ENCODE measurements at places on chromosomes 2 and 18.

- DNase-seq: no peak
These were observed 13.1 kb downstream of the CLEC4F start for GRCh38 chr2:70807102-70807827.

- no peak for DNase-seq
These were observed 242.8 kb upstream of the RBMS1 start for GRCh38 chr2:160736148-160737028.

- DNase-seq: no peak
These were observed 23.9 kb upstream of the GPR155 start for GRCh38 chr2:174510583-174511189.

- DNase-seq: no peak
These were observed 39.6 kb upstream of the SCN1A start for GRCh38 chr2:166167449-166167848.

GRCh38 chr2:97011977-97012569, 25.7 kb upstream of the FAM178B start:
- DNase-seq: no peak

DNA sequence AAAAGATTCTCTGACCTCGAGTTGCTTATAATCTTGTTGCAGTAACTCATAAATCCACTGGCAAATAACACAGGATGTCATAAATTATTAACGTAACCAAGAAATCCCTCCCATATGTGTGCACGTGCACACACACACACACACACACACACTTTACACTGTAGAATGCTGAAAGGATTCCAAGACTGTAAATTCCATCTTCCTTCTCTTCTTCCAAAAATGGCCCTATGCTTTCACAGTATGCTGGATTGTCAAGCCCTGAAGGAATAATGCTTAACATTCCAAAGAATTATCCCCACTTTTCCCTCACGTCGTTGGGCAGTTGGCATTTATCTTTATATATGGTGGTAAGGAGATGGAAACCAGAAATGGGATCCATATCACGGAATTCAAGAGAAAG, 117.5 kb upstream of the CRIM1 start:
- DNase-seq: no peak

- no peak for DNase-seq
These were observed 75.7 kb downstream of the RNF152 start for GRCh38 chr18:61817086-61817485.

GRCh38 chr2:177059293-177059692, 153.3 kb upstream of the HNRNPA3 start:
- no peak for DNase-seq

DNA sequence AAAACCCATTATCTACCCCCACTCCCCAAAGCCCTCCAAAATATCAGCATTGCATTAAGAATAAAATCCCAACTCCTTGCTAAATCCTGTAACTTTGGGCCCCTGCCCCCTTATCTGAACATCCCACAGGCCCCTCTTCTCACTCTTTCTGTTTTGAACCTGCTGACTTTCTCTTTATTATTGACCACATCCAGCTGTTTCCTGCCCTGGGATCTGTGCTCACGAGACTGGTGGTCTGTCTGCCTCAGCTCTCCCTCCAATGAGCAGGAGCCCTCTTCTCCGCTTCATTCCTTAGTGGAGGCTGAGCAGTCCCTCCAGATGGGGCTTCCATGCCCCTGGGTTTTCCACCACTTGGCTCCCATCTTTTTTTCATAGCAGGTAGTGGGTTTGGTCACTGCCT, 116.9 kb downstream of the ACKR3 start:
- DNase-seq: no peak

- DNase-seq: no peak
These were observed 86.7 kb downstream of the LDLRAD4 start for GRCh38 chr18:13305301-13305700.

DNA sequence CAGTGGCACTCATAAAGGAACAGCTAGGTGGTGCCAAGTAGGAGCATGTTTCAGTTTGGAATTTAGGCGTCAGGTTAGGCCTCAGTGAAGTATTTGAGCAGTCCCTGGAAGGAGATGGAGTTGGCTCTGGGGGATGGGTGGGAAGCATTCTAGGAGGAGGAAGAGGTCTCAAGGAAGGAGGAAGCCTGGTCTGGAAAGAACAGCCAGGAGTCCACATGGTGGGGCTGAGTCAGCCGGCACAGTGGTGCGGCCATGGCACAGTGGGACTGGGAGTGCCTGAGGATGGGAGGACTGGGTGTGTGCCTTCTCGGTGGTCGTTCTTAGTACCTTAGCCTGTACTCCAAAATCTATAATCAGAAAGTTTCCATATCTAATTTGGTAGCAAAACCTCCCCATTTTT, 373.3 kb downstream of the PTPRM start:
- DNase-seq: no peak

DNA sequence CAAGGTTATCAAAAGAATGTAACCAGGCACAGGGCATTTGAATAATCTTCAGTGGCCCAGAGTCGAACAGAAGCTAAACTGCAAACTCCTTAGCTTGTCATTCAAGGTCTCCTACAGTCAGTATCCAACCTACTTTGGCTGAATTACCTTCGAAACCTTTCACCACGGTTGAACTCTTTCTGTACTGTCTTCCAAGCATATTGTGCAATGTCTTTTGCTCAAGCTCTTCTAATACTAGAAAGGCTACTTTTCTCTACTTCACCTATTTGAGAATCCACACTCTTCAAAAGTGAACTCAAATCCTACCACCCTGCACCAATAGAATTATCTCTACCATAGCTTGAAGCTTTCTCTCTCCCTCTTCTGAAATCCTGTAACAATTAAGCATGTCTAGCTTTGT, 142.9 kb downstream of the NR4A2 start:
- DNase-seq: no peak

GRCh38 chr2:238698451-238699306, 149.2 kb upstream of the TWIST2 start:
- DNase-seq: no peak

GRCh38 chr18:4599312-4599711, 144.2 kb upstream of the DLGAP1 start:
- no peak for DNase-seq

DNA sequence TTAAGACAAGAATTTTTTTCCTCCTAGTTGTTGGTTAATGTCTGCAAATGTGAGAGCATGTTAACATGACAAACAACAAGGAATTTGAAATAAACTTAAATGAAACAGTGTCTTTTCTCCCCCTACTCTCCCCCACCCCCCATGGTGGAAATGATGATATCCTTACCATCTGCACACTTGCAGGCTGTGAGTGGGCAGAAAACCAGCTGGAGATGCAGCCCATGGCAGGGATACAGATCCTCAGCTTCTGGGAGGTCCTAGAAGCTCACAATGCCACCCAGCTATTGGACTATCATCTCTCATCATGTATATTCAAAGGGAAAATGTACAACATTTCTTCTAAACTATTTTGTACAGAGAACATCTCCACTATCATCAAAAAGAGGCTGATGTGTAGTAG, 196.8 kb downstream of the SLC8A1 start:
- DNase-seq: no peak

GRCh38 chr2:88187038-88187676, 17.0 kb downstream of the THNSL2 start:
- no peak for DNase-seq

DNA sequence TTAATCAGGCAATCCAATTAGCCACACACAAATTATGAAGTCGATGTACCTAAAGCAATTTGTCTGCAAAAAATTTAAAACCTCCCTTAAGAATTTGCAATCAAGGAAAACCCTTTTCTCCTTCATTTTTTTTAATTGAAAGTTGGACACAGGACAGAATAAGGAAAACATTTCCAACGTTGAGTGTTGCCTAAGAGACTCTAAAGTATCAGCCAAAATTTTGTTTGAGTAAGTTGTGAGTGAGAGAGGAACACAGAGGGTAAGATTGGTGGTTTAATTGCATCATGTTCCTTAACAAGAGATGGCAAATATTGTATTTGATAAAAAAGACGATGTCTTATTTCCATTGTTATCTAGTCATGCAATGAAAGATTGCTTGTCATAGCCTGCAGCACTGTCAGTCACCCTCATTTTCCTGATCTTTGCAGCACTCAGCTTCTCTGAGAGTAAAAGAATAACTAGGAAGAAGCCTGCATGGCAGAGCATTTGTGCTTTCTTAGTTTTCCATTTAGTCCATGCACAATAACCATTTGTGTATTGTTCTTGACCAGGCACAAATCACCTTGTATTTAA, 115.5 kb downstream of the ICOS start:
- DNase-seq: no peak

DNA sequence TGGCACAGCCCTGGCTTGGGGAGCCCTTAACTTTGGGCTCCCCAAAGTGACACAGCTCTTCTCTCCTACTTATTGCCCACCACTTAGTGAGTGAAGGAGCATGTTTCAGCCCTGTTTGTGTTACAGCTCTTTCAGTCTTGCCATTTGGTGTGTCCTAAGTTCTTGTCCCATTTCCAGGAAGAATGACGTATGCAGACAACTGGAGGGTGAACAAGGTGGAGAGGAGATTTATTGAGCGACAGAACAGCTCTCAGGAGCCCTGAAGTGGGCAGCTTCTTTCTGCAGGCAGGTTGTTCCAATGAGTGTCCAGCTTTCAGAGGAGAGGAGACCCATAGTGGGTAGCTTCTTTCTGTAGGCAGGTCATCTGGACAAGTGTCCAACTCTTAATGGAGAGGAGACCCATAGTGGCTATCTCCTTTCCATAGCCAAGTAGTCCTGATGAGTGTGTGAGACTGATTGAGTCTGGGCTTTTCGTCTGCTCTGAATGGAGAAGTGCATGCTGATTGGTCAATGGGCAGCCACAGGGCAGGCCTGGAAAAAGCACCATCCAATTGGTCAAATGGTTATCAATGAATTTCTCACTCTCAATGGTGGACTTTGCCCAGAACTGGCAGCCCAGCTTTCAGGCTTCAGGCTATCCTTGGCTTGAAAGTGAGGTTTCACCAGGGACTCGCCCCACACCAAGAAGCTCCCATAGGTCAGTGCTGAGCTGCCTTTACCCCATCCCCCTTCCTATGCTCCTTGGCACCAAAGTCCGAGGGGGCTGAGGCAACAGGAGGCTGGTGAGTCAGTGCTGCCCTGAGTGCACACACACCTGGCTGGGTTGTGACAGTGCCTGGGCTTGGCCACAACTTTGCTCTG, 688.2 kb downstream of the NYAP2 start:
- no peak for DNase-seq

- no peak for DNase-seq
These were observed 61.8 kb downstream of the NEDD4L start for GRCh38 chr18:58105888-58106260.

DNA sequence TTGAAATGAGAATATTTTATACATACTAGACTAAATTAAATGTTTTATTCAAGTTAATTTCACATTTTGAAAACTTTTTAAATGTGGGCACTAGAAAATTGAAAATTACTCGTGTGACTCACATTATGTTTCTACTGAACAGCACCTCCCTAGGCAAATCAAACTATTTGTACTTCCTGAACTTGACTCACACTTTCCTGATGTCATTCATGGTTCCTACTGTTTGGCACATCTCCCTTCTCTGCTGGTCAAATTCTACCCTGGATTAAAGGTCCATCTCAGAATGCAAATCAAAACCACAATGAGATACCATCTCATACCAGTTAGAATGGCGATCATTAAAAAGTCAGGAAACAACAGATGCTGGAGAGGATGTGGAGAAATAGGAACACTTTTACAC, 16.7 kb downstream of the LHCGR start:
- DNase-seq: no peak

- DNase-seq: no peak
These were observed 119.4 kb downstream of the GREB1L start for GRCh38 chr18:21361307-21361880.

- DNase-seq: no peak
These were observed 48.1 kb downstream of the MERTK start for GRCh38 chr2:111946294-111947114.

GRCh38 chr18:48929941-48930713, 20.6 kb downstream of the SMAD7 start:
- DNase-seq: no peak

DNA sequence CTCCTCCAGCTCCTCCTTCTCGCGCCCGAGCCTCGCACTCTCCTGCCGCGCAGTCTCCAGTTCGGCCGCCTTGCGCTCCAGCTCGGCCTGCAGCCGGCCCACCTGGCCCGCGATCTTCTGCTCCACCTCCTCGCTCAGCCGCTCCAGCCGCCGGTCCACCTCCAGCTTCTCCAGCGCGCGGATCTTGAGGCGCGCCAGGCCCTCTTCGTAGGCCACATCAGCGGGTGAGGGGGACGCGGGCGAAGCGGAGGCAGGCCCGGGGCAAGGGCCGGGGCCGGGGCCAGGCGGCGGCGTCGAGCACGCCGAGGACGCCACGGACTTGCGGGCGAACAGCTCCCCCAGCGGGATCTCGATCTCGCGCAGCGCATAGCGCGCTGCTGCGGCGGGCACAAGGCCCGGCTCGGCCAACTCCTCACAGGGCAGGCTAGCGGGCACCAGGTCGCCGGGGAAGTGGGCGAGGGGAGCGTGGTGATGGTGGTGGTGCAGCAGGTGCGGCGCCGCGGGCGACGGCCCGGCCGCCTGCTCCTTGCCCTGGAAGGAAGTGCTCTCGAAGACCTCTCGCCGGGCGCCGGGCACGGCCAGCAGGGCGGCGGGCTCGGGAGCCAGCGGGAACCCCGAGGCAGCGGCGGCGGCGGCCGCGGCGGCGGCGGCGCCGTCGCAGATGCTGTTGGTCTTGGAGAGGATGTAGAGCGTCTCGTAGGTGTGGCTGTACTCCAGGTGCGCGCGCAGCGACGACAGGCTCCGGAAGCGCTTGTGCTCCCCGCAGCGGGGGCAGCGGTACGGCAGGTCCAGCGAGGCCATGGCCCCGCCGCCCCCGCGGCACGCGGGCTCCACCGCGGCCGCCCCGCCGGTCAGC, 15.2 kb downstream of the FBXO41 start:
- peak; percentile 67 for DNase-seq

DNA sequence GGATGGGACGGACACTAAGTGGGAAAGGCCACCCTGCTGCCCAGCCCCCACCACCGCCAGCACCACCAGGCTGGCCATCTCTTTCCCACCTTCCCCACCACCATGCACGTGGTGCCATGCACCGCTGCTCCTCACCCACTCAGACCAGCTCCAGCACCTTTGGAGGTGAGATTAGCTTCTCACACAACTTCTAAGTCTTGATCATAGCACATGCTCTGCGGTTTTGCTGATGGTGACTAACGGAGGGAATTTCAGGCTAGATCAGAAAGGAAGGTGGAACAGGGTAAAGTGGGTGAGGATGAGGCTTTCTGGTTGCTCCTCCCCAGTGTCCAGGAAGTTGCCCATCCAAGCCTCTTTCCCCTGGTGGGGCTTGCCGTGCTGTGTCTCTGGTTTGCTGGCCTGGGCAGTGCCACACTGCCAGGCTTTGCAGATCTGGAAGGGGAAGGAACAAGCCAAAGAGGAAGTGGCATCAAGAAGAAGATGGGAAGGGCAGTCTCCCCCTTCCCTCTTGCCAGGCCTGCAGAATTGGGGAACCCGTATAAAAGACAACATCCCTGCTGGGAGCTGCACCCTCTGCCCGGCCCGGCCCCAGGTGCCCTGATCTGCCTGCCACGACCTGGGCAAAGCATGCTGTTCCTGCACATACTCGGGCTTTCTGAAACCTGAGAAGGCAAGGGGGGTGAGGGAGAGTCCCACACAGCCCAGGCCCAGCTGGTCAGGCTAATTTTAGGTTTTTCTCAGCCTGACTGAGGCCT, 44.3 kb upstream of the CAB39 start:
- DNase-seq: peak; percentile 59

- DNase-seq: no peak
These were observed 44.9 kb downstream of the APLF start for GRCh38 chr2:68512326-68512725.

- no peak for DNase-seq
These were observed 15.4 kb upstream of the TET3 start for GRCh38 chr2:73969356-73969755.

GRCh38 chr18:42048158-42048557, 93.1 kb downstream of the PIK3C3 start:
- DNase-seq: no peak

- no peak for DNase-seq
These were observed 240.9 kb downstream of the STK39 start for GRCh38 chr2:168006498-168006897.

- no peak for DNase-seq
These were observed 168.4 kb downstream of the LOXHD1 start for GRCh38 chr18:46488471-46489213.
